Nucleus accumbens (tissue), 56 donors: ENCODE measurements at places on chromosomes 3 and 15.

- peak; percentile 77 for DNase-seq
Observed at GRCh38 chr15:72230197-72231065, 559 bp downstream of the PKM start.

GRCh38 chr3:12831301-12831866 lies 10.0 kb downstream of the RPL32 start:
- no peak for DNase-seq

- DNase-seq: no peak
Observed at GRCh38 chr15:50544368-50544767, 2.1 kb downstream of the USP50 start.

DNA sequence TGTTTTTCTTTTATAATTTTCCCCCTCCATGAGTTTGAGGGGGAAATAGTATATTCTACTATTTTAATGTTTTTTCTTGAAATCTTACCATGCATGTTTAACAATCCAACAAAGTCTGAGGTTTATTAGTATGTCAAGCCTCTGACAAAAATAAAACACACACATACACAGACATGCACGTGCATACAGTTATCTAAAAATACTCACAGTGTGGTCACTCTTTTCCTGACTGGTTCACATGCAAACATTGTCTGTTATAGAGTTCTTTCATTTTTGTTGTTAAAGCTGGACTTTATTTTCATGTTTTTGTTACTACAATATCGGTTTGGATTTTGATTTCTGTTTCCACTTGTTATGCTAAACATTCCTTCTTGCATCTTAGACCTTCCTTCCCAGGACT lies 236.6 kb downstream of the MFSD1 start:
- DNase-seq: no peak

DNA sequence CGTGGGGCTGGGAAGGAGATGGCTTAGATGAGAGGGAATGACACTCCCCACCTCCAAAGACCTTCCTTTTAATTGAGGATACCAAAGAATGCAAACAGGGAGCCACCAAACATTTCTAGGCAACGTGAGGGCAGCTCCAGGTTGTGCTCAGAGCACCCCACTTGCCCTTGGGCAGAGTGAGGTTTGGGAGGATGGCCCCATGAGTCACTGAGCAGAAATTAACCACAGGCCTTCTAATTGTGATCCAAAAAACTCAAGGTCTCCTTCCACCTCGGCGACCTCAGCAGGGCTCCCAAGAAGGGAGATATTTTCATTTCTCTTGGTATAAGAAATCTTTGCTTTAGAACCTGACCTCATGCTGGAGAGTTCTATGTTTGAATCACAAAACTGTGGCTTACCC lies 305.0 kb upstream of the TPM1 start:
- DNase-seq: no peak

- no peak for DNase-seq
Observed at GRCh38 chr15:67063689-67064606, 1.5 kb upstream of the SMAD3 start.

GRCh38 chr15:92586966-92587365 lies 68.6 kb downstream of the FAM174B start:
- no peak for DNase-seq

GRCh38 chr3:40994611-40995010 lies 204.7 kb upstream of the CTNNB1 start:
- no peak for DNase-seq

DNA sequence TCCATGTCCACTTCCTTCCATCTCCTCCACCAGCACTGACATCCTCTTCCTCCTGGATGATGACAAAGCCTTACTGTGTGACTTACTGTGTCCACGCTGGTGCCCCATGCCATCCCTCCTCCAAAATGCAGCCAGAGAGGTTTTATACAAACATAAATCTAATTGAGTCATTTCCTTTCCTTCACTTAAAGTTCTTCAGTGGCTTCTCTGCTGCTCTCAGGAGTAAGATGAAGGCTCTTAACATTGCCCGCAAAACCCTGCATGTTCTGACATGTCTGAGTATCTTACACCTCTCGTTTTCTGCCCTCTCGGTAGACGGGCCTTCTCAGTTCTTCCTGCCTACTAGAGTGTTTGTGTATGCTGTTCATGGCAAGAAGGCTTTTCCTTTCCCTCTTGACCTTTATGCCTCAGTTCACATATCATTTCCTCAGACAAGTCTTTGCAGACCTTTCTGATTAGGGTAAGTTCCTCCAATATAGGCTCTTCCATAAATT lies 175.5 kb downstream of the CFAP20DC start:
- no peak for DNase-seq

- DNase-seq: no peak
Observed at GRCh38 chr3:164730815-164731360, 347.4 kb downstream of the SI start.

DNA sequence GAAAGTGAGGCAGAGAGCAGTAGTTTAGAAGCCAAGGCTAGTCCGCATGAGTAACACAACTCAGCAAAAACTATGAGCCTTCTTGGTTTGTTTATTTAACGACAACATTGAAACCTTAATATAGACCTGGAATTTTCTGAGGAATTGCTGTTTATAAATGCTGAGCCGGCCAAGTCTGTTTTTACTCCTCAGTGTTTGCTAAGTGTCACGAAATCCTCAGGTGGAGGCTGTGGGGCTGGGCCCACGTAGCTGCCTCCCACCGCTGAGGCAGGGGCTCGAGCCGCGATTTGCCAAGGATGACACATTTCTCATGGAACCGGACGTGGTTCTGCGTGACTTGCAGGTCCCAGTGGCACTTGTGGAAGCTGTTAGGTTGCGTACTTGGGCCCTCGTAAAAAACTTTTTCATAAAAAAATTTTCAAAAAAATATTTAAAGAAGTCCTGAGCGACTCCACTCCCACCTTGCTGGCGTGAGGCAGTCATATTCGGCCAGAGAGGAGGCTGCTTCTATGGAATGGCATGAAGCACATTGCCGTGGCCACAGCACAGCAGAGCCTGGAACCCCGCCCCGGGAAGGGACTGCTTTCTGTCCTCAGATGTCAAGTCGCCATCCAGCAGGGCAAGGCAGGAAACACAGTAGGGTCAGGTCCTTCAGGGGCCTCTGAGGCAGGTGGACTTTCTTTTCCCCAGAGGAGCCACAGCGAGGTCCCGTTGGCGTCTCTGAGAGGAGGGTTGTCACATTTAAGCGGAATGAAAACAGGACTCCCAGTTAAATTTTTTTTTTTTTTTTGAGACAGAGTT lies 64.8 kb upstream of the PCSK6 start:
- no peak for DNase-seq
